ENCODE measurements at places on chromosomes 13 and 19.

GRCh38 chr19:8206147-8207087, 2.8 kb upstream of the CERS4 start:
- no peak for DNase-seq

- no peak for DNase-seq
These were observed 42.1 kb downstream of the NAA16 start for GRCh38 chr13:41352935-41353840.

- no peak for DNase-seq
These were observed 33.1 kb downstream of the CERS4 start for GRCh38 chr19:8242211-8242821.

- no peak for DNase-seq
These were observed 373.0 kb downstream of the COG6 start for GRCh38 chr13:40028446-40028845.

- no peak for DNase-seq
These were observed 15.3 kb downstream of the SYMPK start for GRCh38 chr19:45847663-45848062.

- no peak for DNase-seq
These were observed 104.8 kb downstream of the TNFRSF19 start for GRCh38 chr13:23674795-23675640.

DNA sequence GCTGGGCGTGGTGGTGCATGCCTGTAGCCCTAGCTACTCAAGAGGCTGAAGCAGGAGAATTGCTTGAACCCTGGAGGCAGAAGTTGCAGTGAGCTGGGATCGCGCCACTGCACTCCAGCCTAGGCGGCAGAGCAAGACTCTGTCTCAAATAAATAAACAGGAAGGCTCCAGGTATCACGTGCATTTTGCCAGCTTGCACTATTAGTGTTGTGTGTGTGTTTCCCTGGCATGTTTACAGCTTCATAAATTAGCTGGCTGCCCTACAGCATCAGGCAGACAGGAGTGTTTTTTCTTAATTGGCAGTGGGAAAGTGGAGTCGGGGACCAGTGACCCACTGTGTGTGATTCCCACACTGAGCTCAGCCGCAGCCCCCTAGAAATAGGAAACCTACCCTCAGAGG, 32.6 kb downstream of the SHISA2 start:
- DNase-seq, result no peak

GRCh38 chr13:110290826-110291225, 16.1 kb downstream of the COL4A1 start:
- no peak for DNase-seq

GRCh38 chr19:47651132-47651531, 42.2 kb downstream of the BICRA start:
- no peak for DNase-seq

- DNase-seq, result no peak
These were observed 31.0 kb downstream of the C2CD4C start for GRCh38 chr19:377801-378581.

DNA sequence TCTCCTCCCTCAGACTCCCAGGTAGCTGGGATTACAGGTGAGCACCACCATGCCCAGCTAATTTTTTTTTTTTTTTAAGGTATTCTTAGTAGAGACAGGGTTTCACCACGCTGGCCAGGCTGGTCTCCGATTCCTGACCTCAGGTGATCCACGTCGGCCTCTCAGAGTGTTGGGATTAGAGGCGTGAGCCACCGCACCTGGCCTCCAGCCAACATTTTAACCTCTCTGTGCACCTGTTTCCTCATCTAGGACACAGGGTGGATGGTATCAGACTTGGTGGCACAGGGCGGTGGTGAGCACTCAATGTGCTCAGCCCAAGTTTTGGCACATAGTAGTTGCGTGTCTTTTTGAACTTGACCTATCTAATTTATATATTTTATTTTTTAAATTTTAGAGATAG, 12.5 kb downstream of the APBA3 start:
- no peak for DNase-seq

GRCh38 chr19:5445561-5446055, 9.6 kb upstream of the ZNRF4 start:
- DNase-seq, result no peak

DNA sequence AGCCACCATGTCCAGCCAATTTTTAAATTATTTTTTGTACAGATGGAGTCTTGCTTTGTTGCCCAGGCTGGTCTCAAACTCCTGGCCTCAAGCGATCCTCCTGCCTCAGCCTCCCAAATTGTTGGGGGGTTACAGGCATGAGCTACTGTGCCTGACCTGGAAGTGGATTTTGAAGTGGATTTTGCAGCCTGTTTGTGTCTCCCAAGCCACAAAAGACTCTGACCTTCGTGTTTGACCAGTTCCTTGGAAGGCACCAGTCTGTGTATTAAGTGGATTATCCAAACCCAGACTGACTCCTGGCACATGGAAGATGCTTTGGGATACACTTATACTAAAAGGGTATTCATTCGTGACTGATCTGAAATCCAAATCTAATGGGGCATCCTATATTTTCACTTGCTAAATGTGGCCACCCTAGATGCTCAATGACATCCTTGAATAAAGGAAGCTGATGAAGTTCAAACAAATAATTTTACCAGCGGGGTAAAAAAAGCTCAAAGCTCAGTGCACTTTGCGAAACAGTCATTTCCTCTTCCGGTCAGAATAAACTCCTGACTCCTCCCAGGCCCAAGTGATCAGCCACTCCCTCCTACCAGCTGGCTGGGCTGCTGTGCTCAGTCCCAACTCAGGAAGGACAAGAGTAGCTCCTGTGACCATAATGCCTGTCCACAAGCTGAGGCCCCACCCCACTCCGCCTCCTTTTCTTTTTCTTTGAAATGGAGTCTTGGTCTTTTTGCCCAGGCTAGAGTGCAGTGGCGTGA, 32.6 kb upstream of the GATAD2A start:
- no peak for DNase-seq

- no peak for DNase-seq
These were observed 574.4 kb upstream of the KLF12 start for GRCh38 chr13:74708629-74709028.

DNA sequence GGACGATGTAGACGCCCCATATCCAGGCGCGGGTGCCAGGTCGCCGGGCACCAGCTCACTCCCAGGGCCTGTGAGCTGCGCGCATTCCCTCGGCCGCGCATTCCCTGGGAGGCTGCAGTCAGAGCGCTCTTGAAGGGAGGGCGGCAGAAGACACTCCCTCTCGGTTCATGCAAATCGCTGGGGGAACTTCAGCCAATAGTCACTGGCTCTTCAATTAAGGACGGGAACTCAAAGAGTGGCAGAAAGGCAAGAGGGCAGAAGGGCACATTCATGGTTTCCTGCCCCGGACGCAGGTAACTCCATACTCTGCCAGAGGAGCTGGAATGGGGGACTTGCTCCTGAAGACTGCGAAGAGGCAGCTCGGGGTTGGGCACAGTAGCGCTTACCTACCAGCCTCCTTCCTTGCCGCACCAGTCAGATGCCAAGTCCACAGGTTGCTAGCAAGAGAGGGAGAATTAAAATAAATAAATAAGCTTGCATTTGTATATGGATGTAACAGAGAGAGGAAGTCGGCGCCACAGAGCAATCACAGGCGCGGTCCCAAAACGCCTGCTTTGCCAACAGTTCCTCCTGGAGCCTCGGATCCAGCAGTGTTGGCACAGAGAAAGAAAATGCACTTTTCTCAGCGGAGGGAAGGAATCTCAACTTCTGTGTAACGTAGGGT, 459 bp downstream of the PCDH20 start:
- no peak for DNase-seq

DNA sequence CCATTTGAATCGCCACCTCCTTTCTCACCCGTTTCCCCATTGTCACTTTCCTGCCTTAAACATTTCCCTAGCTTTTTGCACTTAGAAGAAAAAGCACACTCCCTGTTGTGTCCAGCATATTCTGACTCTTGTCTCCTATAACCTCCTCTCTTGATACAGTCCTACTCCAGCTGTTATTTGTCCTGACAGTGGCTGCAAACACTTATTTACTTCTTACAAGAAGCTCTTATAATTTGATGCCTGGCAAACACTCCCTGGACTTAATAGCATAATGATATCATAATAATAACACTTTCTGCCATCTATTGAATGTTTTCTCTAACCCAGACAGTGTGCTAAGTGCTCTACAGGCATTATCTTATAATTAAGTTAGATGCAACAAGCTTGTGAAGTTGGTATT, 76.6 kb downstream of the DGKH start:
- DNase-seq, result no peak

GRCh38 chr13:33537026-33537425, 251.5 kb upstream of the STARD13 start:
- DNase-seq, result no peak

GRCh38 chr19:10510301-10510802, 6.9 kb downstream of the S1PR5 start:
- peak; percentile 65 for DNase-seq

DNA sequence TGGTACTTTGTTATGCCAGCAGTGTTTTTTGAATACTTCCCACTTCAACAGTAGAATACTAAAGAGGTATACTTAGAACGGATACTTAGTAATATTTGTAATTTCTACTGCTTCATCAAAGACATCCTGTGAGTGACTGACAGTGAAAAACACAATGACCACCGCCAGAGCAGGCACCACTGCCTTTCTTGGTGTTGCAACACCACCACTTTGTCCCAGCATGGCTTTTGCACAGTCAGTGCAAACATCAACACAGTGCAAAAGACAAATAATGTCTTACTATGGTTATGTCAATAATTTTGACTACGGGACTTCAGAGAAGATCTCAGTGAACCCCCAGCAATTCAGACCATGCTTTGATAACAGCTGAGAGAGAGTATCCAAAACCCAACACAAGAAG, 220.5 kb downstream of the RBM26 start:
- no peak for DNase-seq

DNA sequence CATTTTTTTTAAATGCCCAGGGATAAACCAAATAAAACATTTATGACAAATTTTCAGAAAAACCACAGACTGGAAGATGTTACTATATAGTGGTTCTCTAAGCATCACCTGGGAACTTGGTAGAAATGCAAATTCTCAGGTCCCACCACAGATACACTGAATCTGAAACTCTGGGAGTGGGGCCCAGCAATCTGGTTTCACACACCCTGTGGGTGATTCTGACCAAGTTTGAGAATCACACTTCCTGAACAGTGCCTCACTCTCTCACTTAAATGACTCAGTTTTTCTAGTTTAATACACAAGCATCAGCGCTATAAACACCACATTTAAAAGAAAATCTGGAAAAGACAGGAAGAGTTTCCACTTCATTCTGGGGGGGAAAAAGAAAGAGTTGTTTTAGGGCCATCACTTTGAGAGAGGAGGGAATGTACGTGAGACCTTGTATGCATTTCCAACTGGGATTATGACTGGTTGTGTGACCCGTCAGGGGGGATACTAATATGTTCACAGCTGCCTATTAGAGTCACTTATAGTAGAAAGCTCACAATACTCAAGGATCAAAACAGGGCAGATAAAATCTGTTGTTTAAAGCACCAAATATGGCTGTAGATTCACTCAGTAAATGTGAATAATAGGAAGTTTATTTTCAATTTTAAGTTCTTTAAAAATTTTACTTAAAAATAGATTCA, 567.7 kb downstream of the GPC6 start:
- DNase-seq, result peak; percentile 31

- DNase-seq, result no peak
These were observed 3.5 kb downstream of the CAPS start for GRCh38 chr19:5917431-5918107.

- no peak for DNase-seq
These were observed 33.7 kb downstream of the SHISA2 start for GRCh38 chr13:26017932-26018665.

GRCh38 chr13:21949818-21950429, 279.1 kb downstream of the FGF9 start:
- DNase-seq, result no peak

GRCh38 chr19:2374808-2375207, 14.7 kb downstream of the TMPRSS9 start:
- DNase-seq, result no peak

- no peak for DNase-seq
These were observed 846 bp downstream of the TGFBR3L start for GRCh38 chr19:7915250-7916102.

Measured in activated naive CD4-positive, alpha-beta T cell treated with anti-CD3 and anti-CD28 coated beads, Interleukin-2, amount 50 U/mL, for 16 hours (primary cell).